Fibroblast of the aortic adventitia (primary cell): ENCODE measurements at places on chromosomes 11 and 22.
A peak's percentile ranks its signal among the peaks of the same experiment; 100 is the strongest.

DNA sequence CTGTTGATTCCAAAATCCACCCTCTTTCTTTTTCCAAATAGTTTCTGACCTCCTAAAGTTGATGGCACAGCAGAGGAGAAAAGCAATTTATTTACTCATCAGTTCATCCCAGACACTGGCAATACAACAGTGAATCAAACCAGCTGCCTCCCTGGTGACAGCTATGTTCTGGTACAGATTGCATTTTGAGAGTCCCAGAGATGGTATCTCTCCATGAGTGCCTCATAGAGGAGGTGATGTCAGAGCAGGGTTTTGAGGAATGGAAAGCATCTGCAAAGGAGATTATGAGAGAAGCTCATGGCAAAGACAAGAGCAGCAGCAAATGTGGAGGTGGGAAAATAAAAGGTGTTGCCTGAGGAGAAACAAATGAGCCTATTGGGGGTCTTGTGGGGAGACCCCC is 377.2 kb downstream of the MN1 start:
- peak; percentile 30 for DNase-seq

DNA sequence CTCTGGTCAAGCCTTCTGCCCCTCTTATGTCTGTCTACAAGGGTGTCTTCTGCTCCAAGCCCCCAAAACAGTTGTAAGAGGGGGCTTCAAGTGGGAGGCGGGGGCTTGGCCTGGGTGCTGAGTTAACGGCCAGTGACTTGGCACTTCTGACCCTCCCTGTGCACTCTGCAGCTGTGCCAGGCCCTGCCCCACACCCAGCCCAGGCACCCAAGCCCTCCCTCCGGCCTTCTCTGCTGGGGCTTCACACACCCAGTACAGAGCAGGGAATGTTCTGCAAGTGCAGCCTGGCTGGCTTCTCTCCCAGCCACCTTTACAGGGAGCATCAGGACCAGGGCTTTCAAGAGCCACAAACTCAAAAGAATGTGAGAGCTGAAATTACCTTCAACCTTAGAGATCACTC is 3.8 kb downstream of the TMEM121B start:
- no peak for DNase-seq

DNA sequence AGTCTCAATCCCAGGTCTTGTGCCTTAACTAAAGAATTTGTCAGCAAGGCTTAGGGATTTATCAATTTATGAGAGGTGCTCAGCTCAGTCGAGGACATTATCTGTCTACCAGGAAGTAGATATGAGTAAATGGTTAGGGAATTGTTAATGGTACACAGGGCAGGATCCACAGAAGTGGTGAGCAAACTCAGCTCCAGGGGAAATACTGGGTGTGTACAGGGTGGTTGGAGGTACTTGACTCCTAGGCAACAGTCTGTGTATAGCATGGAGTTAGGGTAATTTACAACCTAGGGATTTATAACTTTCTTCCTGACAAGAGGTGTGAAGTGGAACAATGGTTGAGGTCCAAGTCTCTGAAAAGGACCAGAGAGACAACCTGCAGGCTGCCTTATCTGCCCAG is 123.4 kb upstream of the OR9Q1 start:
- DNase-seq, result no peak

DNA sequence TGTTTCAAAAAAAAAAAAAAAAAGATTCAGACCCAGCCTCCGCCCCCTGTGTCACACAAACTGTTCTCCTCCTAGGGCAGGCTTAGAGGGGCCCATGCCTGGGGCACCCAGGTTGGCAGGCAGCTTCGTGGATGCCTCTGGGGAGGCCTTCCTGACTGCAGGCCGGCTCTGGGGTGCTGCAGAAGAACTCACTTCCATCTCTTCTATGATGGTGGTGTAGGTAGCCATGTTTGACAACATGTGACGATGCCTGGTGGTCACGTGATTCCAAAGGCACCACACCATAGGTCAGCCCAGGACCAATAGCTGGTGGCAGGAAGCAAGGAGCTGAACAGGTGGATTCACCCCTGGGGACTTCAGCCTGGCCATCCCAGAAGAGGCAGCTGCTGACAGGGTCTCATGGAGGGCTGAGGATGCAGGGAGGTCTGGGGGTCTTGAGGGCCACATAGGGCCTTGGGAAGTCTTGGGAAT is 24.1 kb upstream of the CELSR1 start:
- DNase-seq, result no peak

GRCh38 chr11:72150882-72151281 is 15.4 kb downstream of the FOLR3 start:
- no peak for DNase-seq

GRCh38 chr22:22604326-22605073 is 39.9 kb upstream of the GGTLC2 start:
- no peak for DNase-seq

GRCh38 chr11:69298267-69299022 is 4.5 kb downstream of the MYEOV start:
- peak; percentile 85 for DNase-seq

GRCh38 chr22:39618996-39619530 is 48.5 kb downstream of the CACNA1I start:
- DNase-seq, result no peak

GRCh38 chr22:46047841-46048595 is 71.1 kb upstream of the WNT7B start:
- no peak for DNase-seq

GRCh38 chr11:58625826-58626460 is 3.5 kb downstream of the CNTF start:
- peak; percentile 26 for DNase-seq
